Dermis lymphatic vessel endothelial cell (primary cell): ENCODE measurements at places on chromosomes 16 and 17. TPM values are rescaled to one million over a fixed set of nuclear protein-coding genes. Genes with fewer than 3 reads are reported as not detected.

DECR2 gene
- total RNA-seq: 10.2 and 13.8 TPM in 2 replicates

TBC1D3K gene
- total RNA-seq: not detected in 2 replicates

SNAI3 gene
- total RNA-seq: 0.11 and 0.17 TPM in 2 replicates

RAMP2 gene
- total RNA-seq: 15.6 and 21.5 TPM in 2 replicates

CCL7 gene
- 0.09 TPM in 1 of 2 replicates, not detected in the other for total RNA-seq

TRIM72 gene
- total RNA-seq: not detected in 2 replicates

BAIAP3 gene
- total RNA-seq: 1.3 and 3.4 TPM in 2 replicates

GNG13 gene
- total RNA-seq: not detected in 2 replicates

CTRB2 gene
- total RNA-seq: not detected in 2 replicates

TRAF4 gene
- 21.0 and 24.1 TPM in 2 replicates for total RNA-seq

CCR7 gene
- total RNA-seq: under 0.01 TPM in 1 of 2 replicates, not detected in the other

MT3 gene
- total RNA-seq: not detected in 2 replicates

ITGB3 gene
- 357 and 435 TPM in 2 replicates for total RNA-seq

CBLN1 gene
- 0.11 TPM in 1 of 2 replicates, not detected in the other for total RNA-seq

CES5A gene
- not detected in 2 replicates for total RNA-seq

TPSG1 gene
- total RNA-seq: not detected in 2 replicates

CLDN9 gene
- not detected in 2 replicates for total RNA-seq

KCNJ18 gene
- not detected in 2 replicates for total RNA-seq

ITGA2B gene
- 0.26 and 0.65 TPM in 2 replicates for total RNA-seq

DHX40 gene
- 56.2 and 68.4 TPM in 2 replicates for total RNA-seq

ALOX15B gene
- not detected in 2 replicates for total RNA-seq

CD300A gene
- total RNA-seq: not detected in 2 replicates

CHRNE gene
- total RNA-seq: 0.86 and 5.7 TPM in 2 replicates

KAT8 gene
- 42.3 and 42.9 TPM in 2 replicates for total RNA-seq

PRSS22 gene
- total RNA-seq: not detected in 2 replicates

SPATA22 gene
- 0.33 TPM in 1 of 2 replicates, not detected in the other for total RNA-seq

NDEL1 gene
- total RNA-seq: 33.3 and 37.3 TPM in 2 replicates

KRTAP1-5 gene
- total RNA-seq: not detected in 2 replicates

AGRP gene
- not detected in 2 replicates for total RNA-seq

CDK3 gene
- total RNA-seq: 0.65 and 0.95 TPM in 2 replicates

KRTAP9-7 gene
- total RNA-seq: not detected in 2 replicates

SLFN14 gene
- not detected in 2 replicates for total RNA-seq

CCDC43 gene
- 31.1 and 35.2 TPM in 2 replicates for total RNA-seq

ZFP3 gene
- 0.65 and 1.6 TPM in 2 replicates for total RNA-seq

HP gene
- not detected in 2 replicates for total RNA-seq

NAA60 gene
- 13.1 and 13.7 TPM in 2 replicates for total RNA-seq

TMEM92 gene
- total RNA-seq: 0.17 TPM in 1 of 2 replicates, not detected in the other

HOXB1 gene
- total RNA-seq: not detected in 2 replicates

LYRM9 gene
- total RNA-seq: 5.7 and 6.1 TPM in 2 replicates

KRT23 gene
- total RNA-seq: 0.34 and 1.7 TPM in 2 replicates

CCL23 gene
- 0.26 and 0.33 TPM in 2 replicates for total RNA-seq

KRTAP4-6 gene
- not detected in 2 replicates for total RNA-seq
